Stimulated activated CD4-positive, alpha-beta T cell treated with anti-CD3 and anti-CD28 coated beads, TNF-alpha, amount 100 ng/mL, for 24 hours (primary cell): ENCODE measurements at places on chromosomes 3 and 15.

DNA sequence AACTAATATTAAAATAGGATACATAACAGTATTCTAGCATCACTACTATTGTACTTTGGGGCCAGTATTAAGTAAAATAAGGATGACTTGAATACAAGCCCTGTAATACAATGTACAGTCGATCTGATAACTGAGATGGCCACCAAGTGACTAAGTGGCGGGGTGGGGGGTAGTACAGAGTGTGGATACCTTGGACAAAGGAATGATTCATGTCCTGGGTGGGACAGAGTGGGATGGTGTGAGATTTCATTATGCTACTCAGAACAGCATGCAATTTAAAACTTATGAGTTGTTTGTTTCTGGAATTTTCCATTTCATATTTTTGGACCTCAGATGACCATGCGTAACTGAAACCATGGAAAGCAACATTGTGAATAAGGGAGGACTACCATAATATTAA lies 46.0 kb downstream of the SLC7A14 start:
- DNase-seq: no peak

DNA sequence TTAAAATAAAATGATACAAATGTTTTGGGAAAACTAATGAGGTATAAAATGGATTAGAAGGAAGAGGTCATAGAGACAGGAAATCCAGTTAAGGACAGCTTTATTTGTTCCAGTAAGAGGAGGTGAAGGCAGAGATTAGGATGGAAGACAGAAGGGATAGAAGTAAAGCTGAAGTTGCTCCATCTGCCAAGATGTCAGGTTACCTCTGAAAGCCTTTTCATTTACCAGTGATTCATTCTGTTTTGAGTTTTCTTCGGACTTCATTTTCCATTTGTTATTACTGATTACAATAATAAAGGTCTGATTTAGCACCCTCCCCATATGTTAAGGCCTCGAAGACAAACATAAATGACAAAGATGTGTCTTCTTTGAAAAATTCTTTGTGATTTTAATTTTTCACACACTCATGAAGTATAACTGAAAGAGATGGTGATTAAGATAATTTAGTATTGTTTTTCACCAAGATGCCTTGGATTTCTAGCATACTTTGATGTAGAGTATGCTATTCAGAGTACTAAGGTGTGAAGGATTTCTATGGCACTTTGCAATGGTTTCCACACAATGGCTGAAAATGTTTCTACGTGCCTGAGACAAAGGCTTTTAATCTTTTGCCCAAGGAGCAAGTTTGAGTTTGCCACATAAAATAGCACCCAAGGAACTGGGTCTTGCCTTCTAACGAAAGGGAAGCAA lies 75.4 kb upstream of the PLAAT1 start:
- no peak for DNase-seq

DNA sequence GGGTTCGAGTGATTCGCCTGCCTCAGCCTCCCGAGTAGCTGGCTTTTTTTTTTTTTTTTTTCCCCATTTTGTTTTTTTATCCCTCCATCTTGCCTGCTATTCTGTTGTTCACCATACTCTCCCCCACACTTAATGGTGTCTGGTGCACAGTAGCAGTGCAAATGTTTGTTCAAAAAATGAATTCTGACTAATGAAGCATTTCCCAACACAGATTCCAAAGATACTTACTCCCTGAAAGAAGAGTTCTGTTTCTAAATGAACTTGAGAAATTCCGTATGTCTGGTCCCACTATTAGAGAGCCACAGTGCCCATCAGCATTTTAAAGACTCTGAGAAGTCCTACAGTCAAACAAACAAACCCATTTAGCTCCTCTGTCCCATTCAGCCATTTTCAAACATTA lies 9.5 kb downstream of the EDEM1 start:
- no peak for DNase-seq

DNA sequence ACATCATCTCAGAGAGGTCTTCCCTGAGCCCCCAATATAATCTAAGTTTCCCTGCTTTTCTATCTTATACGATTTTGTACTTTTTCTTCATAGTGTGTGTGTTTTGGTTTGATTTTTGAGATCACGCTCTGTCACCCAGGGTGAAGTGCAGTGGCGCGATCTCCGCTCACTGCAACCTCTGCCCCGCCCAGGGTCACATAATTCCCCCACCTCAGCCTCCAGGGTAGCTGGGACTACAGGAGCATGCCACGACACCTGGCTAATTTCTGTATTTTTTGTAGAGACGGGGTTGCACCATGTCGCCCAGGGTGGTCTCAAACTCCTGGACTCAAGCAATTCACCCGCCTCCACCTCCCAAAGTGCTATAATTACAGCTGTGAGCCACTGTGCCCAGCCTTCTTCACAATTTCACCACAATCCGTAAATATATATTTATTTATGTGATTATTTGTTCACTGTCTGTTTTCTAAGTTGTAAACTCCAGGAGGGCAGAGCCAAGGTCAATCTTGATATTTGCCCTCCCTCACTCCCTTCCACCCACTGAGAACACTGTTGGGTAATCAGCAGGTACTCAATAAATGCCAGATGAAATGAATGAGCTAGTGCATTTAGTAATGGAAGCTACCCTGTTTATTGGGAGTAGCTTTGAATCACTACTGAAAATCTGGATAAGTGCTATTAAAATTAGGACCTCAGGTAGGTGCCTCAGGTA lies 547 bp upstream of the KNSTRN start:
- no peak for DNase-seq

- no peak for DNase-seq
Measured at GRCh38 chr3:175651716-175652115, 792.6 kb downstream of the NAALADL2 start.

DNA sequence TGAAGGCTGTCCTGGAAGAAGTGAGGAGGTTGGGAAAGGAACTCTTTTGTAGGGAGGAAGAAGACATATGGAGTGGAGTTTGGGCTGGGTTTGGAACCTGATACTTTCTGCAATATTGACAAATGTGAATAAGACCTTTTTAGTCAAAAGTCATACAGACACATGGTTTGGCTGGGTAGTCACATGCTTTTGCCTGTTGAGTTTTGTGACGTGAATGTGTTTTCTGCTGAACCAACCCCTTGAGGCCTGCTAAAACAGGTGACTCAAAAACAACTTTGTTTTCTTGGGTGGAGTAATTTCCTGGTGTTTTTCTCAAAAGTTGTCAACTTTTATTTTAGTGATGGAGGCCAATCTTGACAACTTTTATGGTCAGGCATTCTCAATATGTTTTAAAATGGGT lies 39.4 kb upstream of the CCR4 start:
- no peak for DNase-seq

- no peak for DNase-seq
Measured at GRCh38 chr3:100075196-100075595, 39.1 kb downstream of the FILIP1L start.

- DNase-seq: no peak
Measured at GRCh38 chr15:91936927-91937326, 83.4 kb downstream of the SLCO3A1 start.

DNA sequence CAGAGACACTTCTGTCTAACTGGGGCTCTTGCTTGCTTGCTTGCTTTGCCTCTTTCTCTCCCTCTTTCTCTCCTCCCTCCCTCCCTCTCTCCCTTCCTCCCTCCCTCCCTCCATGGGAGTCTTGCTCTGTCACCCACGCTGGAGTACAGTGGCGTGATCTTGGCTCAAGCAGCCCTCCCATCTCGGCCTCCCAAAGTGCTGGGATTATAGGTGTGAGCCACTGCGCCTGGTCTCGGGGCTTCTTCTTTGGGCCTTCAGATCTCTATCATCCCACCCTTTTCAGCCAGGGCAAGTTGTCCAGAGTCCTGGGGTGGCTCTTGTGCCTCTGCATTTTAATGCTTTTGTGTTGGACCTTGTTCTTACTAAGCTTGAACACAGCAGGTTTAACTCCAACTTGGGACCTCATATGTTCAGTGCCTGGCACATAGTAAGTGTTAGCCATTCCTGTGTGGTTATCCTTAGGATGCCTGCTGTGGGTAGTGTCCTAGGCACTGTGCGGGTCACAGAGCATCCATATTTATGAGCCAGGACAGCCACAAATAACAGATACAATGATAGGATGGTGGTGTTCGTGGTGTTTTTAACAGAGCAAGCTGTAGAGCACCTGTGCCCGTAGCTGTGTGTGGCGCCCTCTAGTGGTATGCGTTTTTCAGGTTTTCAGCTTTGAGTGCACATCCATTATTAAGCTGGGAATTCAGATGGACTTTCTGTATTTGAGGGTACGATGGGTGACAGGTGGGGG lies 75.1 kb downstream of the CCK start:
- DNase-seq: peak; percentile 53

- DNase-seq: no peak
Measured at GRCh38 chr3:170760174-170760526, 109.8 kb downstream of the RPL22L1 start.

DNA sequence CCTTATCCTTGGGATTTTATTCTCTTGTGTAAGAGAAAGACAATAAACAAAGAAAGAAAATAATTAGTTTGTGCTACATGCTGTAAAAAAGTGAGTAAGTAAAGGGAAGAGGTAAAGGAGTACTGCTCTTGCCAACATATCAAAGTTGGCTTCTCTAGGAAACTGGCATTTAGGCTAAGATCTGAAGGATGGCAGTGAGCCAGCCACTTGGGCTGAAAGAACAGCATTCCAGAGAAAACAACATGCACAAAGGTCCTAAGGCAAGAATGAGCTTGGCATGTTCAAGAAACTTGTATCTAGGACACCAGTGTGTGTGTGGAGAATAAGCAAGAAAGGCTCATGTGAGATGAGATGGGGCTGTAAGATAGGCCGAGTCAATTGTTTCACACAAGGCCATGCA lies 245.5 kb upstream of the MANF start:
- DNase-seq: no peak

GRCh38 chr15:63452552-63453136 lies 51.7 kb upstream of the USP3 start:
- no peak for DNase-seq

GRCh38 chr3:69838217-69838616 lies 99.0 kb downstream of the MITF start:
- no peak for DNase-seq

DNA sequence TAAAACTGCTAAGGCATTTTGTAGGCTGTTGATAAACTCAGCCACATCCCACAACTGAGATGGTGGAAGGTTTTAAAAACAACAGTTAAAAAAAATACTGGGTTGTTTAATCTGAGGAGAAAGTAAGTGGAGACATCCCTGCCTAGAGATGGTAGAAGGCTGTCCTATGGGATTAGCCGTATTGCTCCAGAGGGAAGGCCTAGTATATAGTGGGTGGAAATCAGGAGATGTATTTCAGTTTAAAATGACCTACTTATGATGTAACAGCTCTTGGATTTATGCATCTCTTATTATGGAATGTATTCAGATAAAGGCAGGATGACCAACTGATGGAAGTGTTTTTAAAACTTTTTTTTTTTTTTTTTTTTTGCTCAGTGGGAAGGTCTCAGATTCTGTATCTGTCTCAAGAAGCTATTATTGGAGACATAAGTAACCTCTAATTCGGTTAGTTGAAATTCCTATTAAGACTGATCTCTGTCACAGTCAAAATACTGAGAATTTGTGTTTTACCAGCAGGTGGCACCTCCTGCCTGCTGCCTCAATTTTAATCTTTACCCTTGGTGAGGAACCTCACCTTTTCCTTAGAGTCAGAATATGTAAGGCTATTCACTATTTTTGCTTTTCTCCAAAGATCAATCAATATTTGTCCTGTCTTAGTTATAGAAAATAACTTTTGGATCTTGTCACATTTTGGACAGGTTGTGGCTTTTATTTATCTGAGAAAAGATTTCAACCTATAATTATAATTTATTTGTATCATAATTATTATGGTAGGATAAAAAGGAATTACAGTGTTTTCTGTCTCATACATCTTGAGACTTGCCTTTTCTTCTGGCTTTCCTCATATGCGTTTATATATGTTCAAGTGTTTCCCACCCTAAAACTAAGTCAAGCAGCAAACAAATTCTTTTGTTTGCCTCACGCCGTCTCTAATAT lies 63.0 kb downstream of the VPS8 start:
- no peak for DNase-seq

DNA sequence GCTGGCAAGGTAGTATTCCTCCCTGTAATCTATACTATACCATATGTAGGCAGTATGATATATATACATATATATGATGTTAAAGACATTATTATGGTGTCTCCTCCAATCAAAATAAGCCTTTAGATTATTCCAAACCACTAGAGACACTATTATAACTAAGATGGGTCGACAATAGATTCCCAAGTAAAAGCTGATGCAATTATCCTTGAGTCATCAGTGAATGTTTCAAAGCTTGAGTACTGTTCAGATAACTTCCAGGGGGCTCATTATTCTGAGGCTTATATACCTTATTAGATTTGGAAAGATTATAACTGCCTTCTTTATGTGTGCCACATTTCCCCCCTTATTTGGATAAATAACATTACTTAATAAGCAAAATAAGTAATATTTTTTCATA lies 11.9 kb upstream of the C3orf38 start:
- DNase-seq: no peak

DNA sequence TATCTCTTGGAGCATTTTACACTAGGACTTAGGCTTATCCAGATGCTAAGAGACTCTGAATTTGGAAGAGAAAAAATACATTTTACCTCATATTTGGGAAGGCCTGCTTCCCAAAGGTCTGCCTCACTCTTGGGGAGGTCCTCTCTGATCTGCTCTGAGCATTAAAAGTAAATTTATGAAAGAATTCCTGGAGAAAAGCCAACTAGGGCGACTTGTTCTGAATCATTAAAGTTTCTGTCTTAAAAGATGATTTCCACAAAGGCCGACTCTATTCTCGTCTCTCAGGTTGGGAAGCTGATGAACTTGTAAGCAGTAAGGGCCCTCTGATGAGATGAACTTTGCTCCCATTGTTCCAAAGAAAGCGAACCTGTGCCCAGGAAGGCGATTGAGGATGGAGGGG lies 48.7 kb upstream of the HES1 start:
- DNase-seq: no peak

DNA sequence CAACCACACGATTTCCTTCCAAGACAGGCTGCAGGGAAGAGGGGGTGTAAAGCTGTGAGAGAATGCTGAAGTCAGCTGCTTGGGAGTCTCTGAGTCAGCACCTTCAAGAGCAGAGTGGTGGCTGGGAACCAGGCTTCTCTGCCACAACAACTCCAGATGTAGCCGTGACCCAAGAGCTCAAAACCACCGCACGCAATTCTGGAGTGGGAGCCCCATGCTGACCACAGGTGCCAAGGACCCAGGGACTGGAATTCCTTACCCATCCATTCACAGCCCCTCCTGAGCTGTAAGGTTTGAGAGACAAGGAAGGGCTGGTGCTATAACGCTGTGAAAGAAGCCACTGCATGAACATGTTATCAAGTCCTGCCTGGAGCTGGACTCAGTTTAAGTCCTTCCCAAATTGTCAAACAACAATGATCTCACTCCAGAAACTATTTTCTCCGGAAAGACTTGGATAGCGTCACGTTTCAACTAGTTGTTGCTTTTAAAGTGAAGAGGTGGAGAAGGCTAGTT lies 61.4 kb downstream of the UMPS start:
- DNase-seq: no peak
